DMS 273 treated with DMSO at 0.1 percent for 48 hours (cell line): ENCODE measurements at places on chromosomes 12 and 14.

DNA sequence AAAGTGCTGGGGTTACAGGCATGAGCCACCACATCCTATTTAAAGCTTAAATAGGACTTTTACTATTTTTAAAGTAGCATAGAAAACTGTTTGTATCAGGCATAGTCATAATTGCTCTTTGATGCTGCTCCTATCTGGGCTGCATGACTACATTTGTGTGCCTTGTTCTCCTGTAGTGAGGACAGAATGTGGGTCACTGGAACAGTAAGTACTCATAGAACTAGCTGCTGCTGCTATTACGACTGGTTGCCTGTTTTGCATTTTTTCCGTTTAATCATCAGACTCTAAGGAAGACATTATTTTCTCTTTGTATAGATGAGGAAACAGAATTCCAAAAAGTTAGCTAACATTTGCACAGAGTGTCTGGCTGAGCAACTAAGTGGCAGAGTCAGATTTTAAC lies 42.8 kb downstream of the ZC3H14 start:
- no peak for DNase-seq

GRCh38 chr14:64758025-64758521 lies 53.8 kb downstream of the PLEKHG3 start:
- no peak for DNase-seq

- no peak for DNase-seq
These were observed 14.2 kb upstream of the RASSF3 start for GRCh38 chr12:64595863-64596793.

- DNase-seq: no peak
These were observed 39.2 kb downstream of the ACADS start for GRCh38 chr12:120764816-120765215.

- DNase-seq: no peak
These were observed 319.9 kb downstream of the KCNC2 start for GRCh38 chr12:74889563-74890236.

- no peak for DNase-seq
These were observed 87.8 kb downstream of the NEDD1 start for GRCh38 chr12:96994900-96995299.

- no peak for DNase-seq
These were observed 103.9 kb downstream of the ARID2 start for GRCh38 chr12:45833401-45833800.

GRCh38 chr14:38553586-38553985 lies 297.7 kb upstream of the CLEC14A start:
- DNase-seq: no peak

DNA sequence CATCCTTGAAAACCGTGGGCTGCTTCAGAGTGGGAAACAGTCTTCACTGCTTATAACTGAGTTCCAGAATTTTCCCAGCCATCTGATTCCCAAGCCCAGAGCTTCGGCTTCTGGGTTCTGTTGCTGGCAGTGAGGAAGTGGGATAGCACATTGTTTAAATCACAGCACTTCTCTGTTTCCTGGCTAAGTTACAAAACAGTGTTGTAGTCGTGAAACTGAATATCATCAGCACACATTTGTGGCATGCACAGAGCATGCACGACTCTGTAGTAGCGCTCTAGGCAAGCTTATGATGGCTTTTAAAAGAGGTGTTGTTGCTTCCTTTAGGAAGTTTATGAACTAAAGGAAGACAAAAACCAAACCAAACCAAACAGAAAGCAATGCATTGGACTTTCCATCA lies 1005.5 kb downstream of the NRXN3 start:
- no peak for DNase-seq

- no peak for DNase-seq
These were observed 144.1 kb upstream of the PELI2 start for GRCh38 chr14:55973911-55974630.

DNA sequence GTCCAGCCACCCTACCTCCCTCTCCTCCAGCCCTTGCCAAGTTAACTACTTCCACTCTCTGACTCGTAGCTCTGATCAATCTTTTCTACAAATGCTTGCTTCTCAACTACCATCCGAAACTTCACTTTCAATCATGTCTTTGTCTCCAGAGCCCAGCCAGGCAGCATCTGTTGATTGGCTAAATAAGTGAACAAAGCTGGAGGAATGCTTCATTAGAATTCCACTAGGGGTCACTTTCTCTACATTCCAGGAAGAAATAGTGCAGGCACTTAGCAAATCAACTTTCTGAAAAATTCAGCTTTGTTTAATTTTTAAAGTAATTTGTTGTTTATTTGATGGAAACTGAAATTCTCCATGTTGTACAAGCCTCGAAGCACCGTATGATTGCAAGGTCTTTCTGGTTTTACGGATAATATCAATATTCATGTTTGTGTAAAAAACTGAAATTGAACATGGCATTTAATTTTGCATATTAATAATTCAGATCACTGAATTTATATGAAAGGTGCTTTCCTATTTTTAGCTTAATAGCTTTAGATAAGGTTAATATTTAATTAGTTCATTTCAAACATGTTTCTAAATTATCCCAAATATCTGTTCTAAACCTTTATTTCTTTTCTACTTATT lies 32.4 kb upstream of the HELB start:
- no peak for DNase-seq

- no peak for DNase-seq
These were observed 47.6 kb upstream of the PSMA6 start for GRCh38 chr14:35244542-35244941.

DNA sequence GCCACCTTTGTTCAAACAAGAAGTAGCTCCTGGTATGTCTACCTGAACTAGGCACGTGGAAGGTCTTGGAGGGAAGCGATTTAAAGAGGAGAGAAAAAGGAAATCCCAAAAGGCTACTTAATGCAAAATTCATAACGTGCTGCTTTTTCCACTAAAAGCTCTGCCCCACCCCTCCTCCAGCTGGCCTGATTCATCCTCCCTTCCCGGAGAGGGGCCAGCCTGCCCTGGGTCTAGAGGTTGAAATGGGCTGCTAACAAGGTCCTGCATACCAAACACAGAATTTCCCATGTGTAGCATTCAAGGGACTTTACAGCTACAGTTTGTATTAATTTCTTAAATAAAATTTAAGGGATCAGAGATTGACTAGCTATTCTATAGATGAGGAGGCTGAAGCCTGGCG lies 83.2 kb downstream of the KNTC1 start:
- no peak for DNase-seq

DNA sequence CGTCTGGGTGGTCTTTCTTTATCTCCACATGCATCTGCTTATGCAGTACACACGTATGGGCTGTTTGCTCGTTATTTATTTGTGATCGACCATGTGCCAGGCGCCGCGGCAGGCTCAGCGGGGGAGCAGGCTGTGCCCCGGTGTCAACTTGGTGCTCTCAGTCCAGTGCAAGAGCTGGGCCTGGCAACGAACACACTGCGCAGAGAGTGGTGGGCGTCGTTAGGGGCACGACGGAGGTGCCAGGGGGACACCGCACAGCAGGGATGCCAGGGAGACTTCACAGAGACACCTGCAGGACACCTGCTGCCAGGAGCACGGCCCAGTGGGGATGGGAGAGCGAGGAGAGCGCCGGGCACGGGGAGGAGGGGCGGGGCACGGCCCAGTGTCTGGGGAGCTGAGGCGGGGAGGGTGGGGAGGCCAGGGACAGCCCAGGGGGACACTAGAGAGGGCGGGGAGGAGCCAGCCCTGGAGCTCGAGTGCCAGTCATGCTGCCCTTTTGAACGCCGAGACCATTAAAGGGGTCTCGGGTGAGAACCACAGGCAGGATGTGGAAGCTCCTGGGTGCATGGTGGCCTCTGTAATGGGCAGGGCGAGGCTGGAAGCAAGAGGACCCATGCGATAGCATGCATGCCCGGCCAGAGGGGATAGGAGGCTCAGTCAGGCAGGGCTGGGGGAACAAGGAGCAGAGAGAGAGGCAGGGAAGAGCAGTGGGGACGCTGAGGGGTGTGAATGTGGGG lies 652 bp upstream of the LRCOL1 start:
- no peak for DNase-seq

GRCh38 chr12:53930591-53931255 lies 7.9 kb upstream of the HOXC13 start:
- DNase-seq: no peak

GRCh38 chr14:77470224-77470870 lies 12.5 kb downstream of the AHSA1 start:
- DNase-seq: no peak

GRCh38 chr12:127429551-127430285 lies 837.3 kb upstream of the TMEM132C start:
- DNase-seq: no peak
